ENCODE measurements at places on chromosomes 7 and 10.
A peak's percentile ranks its signal among the peaks of the same experiment; 100 is the strongest.

DNA sequence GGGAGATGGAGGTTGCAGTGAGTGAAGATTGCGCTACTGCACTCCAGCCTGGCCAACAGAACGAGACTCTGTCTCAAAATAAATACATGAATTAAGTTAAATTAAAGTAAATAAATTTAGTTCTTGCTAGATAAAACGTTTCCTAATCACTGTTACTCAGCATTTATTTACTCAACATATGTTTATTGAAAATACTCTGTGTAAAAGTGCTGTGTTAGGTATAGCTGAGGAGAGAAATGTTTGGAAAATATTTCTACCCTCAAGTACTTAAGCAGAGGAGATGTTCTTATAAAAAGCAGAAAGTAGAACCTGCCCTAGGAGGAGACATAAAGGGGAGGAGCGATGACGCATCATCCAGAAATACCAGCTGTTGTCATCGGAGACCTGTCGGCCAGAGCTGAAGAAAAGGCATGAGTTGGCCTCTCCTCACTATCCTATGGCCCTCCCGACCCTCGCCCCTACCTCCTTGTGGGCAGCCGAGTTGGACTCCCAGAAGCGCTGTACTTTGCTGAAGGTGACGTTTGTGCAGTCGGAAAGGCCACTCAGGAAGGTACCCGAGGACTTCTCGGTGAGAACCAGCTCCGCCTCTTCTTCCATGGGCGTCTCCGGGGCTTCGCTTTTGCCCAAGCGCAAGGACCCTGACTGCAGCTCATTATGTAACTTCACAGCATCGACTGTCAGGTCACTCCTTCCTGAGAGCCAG lies 1.1 kb downstream of the RRP12 start:
- DNase-seq = no peak

GRCh38 chr10:37856881-37857286 lies 526 bp downstream of the ZNF248 start:
- DNase-seq = peak; percentile 2

GRCh38 chr7:41830271-41830670 lies 127.4 kb upstream of the INHBA start:
- DNase-seq = no peak

DNA sequence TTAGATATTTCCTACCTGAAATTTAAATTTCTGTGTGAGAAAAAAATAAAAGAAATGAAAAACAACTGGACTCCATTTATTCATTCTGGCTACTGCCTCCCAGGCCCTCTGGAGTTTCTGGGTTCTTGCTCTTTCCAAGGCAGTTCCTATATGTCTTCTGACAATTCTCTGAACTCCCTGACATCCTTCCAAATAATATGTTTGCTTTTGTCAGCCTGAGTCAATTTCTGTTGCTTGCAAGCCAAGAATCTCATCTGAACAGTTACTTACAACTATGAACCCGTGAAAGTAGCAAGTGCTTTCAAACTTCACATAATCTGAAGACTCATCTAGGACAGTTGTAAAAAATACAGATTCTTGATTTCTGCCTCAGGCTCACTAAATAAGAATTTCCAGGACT lies 216.7 kb upstream of the NPVF start:
- no peak for DNase-seq

DNA sequence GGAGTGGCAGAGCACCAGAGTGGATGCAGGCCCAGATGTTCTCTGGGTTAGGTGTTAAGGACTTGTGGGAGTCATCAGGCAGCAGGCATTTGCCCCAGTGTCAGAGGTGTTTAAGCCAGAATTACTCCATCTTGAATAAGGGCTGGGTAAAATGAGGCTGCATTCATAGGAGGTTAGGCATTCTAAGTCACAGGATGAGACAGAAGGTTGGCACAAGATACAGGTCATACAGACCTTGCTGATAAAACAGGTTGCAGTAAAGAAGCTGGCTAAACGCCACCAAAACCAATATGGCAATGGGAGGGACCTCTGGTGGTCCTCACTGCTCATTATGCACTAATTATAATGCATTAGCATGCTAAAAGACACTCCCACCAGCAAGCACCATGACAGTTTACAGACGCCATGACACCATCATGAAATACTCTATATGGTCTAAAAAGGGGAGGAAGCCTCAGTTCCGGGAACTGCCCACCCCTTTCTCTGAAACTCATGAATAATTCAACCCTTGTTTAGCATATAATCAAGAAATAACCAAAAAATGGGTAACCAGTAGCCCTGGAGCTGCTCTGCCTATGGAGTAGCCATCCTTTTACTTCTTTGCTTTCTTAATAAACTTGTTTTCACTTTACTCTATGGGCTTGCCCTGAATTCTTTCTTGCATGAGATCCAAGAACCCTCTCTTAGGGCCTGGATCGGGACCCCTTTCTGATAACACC lies 882 bp upstream of the LRRC61 start:
- DNase-seq = peak; percentile 39

DNA sequence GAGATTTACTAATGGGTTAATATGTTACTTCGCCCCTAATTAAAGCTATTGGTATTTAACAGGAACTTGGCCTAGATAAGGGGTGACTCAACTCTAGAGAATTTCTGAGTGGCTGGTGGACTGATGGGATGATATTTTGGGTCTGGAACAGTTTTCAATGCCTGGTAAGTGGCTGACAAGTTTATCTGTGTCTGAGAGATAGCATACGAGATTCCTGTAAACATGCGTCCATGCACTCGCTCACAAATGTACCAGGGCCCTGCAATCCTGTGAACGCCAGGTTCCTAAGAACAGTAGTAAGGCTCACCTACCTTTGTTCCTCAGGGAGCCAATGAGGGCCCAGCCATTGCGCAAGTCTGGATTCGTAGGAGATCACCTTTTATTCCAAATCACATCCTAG lies 683.8 kb upstream of the ANKRD30A start:
- DNase-seq = no peak

GRCh38 chr7:68733219-68734153 lies 864.8 kb upstream of the AUTS2 start:
- DNase-seq = no peak

- no peak for DNase-seq
Observed at GRCh38 chr7:81173766-81174281, 255.0 kb upstream of the SEMA3C start.

DNA sequence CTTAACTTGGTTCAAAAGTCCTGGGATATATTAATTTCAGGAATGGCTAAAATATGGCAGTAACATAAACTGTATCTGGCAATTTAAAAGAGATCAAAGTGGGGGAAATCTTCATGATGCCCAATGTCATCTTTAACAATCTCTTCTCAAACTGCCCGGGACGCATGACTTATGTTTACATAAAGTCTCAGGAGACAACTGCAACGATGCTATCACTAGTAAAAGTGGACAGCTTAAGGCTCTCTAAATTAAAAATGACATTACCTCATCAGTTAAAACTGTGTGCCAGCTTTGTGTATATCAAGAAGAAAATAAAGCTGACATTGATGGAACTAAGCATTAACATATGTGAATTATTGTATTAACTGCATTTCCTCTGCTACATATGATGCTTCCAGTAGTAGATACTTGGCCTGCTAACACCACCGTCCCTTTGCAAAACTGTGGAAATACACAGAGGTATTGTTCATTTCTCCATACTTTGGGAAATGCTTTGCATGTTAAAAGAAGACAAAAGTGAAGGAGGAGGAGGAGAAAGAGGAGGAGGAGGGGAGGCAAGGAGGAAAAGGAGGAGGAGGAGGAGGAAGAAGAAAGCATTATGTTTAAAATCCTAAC lies 62.4 kb downstream of the NRP1 start:
- no peak for DNase-seq

GRCh38 chr7:70583965-70584883 lies 547.7 kb upstream of the GALNT17 start:
- no peak for DNase-seq

GRCh38 chr10:63145782-63146181 lies 12.7 kb downstream of the NRBF2 start:
- no peak for DNase-seq

DNA sequence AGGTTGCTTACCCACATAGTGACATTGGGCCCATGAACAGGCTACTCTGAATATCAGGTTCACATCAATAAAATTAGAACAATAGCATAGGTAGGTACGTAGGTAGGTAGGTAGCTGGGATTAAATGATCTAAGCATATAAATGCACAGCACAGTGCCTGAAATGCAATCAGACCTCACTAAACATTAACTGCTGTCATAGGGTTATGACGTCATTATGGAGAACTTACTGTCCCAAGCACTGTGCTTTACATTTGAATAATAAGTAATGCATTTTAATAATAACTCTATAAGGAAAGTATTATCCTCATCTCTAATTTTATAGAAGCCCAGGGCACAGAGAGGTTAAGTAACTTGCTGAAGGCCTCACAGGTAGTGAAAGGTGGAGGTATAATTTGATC lies 112.5 kb downstream of the RPS24 start:
- no peak for DNase-seq

- DNase-seq = no peak
Observed at GRCh38 chr7:151810441-151811232, 66.3 kb downstream of the PRKAG2 start.

GRCh38 chr10:63515002-63515763 lies 6.0 kb upstream of the REEP3 start:
- no peak for DNase-seq

Measured in stimulated activated CD4-positive, alpha-beta T cell treated with anti-CD3 and anti-CD28 coated beads, Interleukin-12 subunit alpha, Interleukin-12 subunit beta, amount 100 ng/mL, for 24 hours (primary cell).